Osteoblast (primary cell): ENCODE measurements at places on chromosomes 12 and 14. TPM values are rescaled to one million over a fixed set of nuclear protein-coding genes. Genes with fewer than 3 reads are reported as not detected.

- DNase-seq, result no peak
Measured at GRCh38 chr12:7021956-7022355, 3.7 kb upstream of the LPCAT3 start.

- no peak for DNase-seq
Measured at GRCh38 chr12:18429366-18429765, 168.0 kb downstream of the PIK3C2G start.

GRCh38 chr12:27064397-27065342 lies 17.7 kb downstream of the C12orf71 start:
- no peak for DNase-seq

DNA sequence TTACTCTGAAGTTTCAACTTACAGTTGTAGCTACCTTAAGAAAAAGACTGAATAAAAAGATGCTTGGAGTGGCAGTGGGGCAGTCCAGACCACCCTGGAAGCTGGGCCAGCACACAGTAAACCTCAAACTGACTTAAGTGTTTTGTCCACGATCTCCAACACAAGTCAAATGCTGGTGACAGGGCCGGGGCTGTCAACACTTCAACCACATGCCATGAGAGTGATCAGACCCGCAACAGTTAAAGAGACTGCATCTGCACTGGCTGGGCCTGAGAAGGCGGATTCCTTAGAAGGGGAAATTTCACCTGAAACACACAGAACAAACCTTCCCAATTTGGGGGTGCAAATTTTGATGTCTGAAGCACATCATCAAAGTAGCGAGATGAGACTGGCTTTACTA lies 223.5 kb upstream of the CAND1 start:
- no peak for DNase-seq

POLE2 gene
- total RNA-seq, result 4.4 and 6.2 TPM in 2 replicates

PLEKHH1 gene
- total RNA-seq, result 0.59 and 1.1 TPM in 2 replicates

DNA sequence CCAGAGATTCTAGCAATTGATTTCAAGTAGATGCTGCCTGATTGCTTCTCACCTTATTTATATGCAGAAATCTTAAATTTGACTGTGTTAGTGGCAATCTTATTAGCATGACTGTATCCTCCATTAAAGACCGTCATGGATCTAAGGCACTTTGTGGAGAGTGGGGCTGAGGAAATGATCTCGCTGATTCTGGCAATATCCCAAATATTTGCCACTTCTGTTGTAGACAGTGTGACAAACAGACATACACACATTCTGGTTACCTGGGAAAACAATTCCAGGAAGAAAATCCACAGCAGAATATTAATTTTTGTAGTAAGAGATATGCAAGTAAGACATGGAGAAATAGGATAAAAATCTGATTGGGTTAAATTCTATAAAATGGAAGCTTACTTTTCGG lies 269.0 kb upstream of the G2E3 start:
- DNase-seq, result no peak

DNA sequence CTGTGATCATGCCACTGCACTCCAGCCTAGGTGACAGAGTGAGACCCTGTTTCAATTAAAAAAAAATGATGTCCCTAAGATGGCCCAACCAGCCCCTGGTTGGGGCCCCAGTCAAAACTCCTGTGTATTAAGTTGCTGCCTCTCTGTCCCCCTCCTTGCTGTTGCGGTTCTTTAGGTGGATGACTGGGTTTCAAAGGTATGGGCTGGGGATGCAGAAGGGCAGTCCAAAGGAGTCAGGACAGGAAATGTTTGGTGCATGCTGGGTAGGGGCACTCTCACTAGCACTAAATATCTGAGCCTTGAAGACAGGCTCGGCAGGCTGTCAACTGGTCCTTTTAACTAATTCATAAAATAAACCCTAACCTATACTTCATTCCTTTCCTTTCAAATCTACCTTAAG lies 12.0 kb upstream of the PIP4K2C start:
- DNase-seq, result no peak

TAS2R9 gene
- not detected in 2 replicates for total RNA-seq

- DNase-seq, result peak; percentile 56
Measured at GRCh38 chr12:106301241-106301610, 1.3 kb upstream of the TCP11L2 start.

CRACR2A gene
- total RNA-seq, result 13.8 and 16.3 TPM in 2 replicates

DNA sequence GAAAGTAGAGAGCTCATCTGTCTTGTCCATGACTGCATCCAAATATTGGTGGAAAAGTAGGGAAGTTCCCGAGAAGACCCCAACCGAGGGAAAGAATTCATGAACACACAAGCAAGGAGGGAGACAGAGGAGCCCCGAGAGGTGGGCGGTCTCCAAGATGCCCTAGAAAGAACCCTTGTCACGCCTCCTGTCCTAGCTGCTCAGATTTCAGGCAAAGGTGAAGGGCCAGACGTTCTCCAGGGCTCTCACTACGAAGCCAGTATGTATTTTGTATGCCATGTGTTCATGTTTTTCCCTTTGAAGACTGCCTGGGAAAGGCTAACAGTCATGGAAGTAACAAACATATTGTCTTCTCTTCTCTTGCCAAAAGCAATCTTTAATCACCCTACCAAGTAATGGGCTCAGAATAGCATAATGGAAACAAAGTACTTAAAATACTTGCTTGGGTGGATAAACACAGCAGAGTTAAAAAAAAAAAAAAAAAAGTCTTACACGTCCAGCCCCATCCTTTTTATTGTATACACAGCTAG lies 99.2 kb upstream of the TBX3 start:
- no peak for DNase-seq

KCNA1 gene
- total RNA-seq, result under 0.01 TPM in 1 of 2 replicates, not detected in the other

DNA sequence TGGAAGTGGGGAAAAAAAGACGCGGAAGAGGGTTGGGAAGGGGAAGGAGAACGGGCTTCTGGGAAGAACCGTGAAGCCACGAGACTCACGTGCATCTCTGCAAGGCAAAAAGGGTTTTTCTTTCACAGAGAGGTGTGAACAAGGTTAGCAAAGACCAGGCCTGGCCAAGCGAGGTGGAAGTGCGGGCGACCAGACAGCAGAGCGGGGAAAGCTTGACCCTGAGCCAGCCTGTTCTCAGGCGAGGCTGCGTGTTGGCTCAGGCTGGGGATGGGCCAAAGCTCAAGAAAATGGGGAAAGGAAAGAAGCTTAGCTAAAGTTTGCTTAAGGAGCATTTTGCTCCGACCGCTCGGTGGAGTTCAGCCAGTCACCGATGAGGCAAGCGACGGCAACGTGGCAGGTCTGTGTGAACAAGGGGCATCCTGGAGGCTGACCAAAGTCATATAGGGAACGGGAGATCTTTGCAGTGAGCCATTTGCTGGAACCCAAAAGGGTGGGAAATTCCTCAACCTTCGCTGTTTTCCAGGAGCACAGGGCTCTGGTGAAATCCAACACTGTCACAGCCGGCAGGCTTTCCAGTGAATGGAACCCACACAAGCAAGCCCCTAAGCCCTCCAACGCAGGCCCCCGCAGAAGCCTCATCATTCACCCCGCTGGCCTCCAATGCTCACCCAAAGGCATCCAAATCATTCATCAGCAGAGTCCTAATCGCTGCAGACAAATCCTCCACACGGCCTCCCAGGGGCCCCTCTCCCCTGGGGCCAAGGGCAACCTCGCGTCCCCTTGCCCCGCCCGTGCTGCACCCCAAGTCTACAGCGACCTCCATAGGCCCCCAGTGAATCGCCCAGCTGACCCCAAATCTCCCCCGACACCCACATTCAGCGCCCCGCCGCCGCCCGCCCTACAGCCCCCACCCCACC lies 754 bp downstream of the ZNF605 start:
- DNase-seq, result peak; percentile 94

GRCh38 chr12:115332945-115333344 lies 649.0 kb upstream of the TBX3 start:
- no peak for DNase-seq

DNA sequence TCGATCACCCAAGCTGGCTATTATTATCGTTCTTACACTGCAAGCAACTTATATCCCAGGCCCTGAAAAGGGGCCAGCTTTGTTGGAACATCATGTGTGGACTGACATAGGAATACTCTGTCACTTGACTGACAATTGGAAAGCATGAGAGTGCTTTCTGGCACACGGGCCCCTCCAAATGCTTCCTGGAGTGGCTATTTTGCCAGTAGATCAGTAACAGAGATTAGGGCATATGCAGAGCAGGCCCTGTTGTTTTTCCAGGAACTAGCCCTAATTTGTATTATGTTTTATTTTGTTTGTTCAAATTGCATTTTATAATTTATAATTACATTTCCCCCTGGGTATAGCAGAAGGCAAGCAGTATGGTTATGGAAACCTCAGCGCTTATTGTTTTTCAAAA lies 170.1 kb upstream of the FRMD6 start:
- DNase-seq, result no peak

CATSPERB gene
- not detected in 2 replicates for total RNA-seq

DNA sequence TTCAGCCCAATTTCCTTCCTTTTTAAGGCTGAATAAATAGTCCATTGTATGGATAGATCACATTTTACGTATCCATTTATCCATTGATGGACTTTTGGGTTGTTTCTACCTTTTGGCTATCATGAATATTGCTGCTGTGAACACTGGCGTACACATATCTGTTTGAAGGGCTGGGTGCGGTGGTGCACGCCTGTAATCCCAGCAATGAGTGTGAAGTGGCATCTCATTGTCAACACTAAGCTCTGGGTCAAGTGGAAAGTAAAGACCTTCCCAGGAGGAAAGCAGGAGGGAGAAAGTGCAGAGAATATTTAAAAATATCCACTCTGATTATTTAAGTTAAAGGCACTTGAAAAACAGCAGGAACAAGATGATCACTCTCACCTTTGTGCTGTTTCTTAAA lies 11.7 kb upstream of the PLA2G1B start:
- no peak for DNase-seq

NKX2-1 gene
- not detected in 2 replicates for total RNA-seq

DNA sequence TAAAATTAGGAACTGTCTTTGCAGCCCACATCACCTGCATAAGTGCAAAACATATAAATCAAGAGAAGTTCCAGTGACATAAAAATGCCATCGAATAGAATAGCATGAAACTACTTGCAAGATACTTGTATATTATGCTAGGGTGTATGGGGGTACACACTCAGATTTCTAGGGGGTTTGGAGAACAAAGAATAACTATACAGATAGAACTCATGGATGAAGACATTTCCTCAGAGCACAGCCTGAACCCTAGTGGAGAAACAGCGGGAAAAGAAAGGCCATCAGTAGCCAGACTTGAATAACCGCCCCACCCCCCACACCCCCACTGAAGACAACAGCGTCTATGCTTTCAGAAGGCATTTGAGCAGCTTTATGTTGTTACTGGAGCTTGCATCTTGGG lies 425.8 kb downstream of the NPAS3 start:
- DNase-seq, result no peak

ESRRB gene
- under 0.01 TPM in 1 of 2 replicates, not detected in the other for total RNA-seq

- DNase-seq, result peak; percentile 9
Measured at GRCh38 chr14:28831126-28831525, 64.5 kb downstream of the FOXG1 start.

- DNase-seq, result no peak
Measured at GRCh38 chr12:122908915-122909314, 13.0 kb upstream of the VPS37B start.

- no peak for DNase-seq
Measured at GRCh38 chr12:91973813-91974212, 171.8 kb downstream of the BTG1 start.

- no peak for DNase-seq
Measured at GRCh38 chr12:66851134-66851533, 172.3 kb upstream of the GRIP1 start.

DNA sequence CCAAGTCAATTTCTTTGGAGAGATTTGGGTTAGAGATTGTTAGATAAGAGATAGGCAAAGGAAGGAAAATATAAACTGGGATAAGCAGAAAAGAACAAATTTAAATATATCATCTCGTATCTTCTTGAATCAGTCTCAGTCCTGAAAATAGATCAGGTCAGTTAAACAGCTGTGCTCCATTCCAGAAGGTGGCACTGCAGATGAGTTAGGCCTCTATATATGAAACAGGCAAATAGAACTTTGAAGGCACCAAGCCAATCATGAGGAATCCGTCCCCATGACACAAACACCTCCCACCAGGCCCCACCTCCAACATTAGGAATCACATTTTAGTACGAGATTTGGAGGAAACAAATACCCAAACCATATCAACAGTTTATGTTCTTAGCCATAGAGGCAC lies 605.5 kb upstream of the USP15 start:
- no peak for DNase-seq

GON7 gene
- 11.2 and 11.6 TPM in 2 replicates for total RNA-seq

DNA sequence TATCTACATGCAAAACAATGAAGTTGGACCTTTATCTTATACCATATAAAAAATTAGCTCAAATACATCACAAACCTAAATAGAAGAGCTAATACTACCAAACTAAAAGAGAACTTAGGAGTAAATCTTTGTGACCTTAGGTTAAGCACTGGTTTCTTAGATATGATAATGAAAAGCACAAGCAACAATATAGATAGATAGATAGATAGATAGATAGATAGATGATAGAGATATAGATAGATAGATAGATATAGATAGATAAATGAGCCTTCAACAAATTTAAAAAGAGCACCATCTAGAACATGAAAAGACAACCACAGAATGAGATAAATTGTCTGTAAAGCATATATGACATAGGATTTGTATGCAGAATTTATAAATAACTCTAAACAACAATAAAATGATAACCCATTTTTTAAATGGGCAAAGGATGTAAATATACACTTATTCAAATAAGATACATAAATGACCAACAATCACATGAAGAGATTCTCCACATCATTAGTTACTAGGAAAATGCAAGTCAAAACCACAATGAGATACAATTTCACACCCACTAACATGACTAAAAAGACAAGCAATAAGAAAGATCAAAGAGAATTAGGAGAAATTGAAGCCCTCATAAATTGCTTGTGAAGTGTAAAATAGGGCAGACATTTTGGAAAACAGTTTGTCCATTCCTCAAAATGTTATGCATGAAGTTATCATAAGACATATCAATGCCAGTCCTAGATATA lies 293.7 kb downstream of the BTG1 start:
- no peak for DNase-seq

DNA sequence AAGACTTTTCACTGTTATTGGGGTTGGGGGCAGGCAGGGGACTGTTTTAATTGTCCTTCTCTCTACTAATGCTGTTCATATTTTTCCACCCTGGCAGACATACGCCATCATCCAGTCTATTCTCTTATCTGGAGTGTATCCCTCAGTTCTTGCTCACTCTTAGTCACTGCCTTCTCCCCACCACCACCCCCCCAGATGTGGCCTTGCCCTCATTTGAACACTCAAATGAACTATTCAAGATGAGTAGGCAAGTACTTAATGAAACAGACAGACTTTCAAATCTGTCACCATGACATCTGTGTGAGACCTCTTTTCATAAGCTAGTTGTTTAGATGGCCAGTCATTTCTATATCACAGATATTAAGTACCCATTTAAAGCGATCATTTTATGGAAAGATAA lies 10.1 kb downstream of the NUDT4 start:
- DNase-seq, result peak; percentile 85
